ENCODE measurements at places on chromosomes 4 and X.

GRCh38 chr4:106986486-106986885, 49.6 kb downstream of the DKK2 start:
- no peak for DNase-seq

DNA sequence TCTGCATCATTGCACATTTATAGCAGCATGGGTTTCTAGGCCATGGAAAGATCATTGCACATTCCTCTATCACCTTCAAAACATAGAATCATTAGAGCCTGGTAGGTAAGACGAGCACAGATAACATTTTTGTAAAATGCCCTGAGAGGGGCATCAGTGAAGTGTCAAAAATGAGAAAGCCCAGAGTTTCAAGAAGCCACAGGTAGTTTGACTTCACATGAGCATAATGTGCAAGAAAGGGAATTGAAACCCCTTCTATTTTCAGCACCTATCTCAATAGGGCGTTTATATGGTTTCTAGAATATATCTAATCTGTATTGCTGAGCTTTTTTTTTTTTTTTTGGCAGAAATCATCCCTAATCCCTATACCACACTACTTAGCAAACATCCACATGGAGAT, 2441.7 kb downstream of the ARAP2 start:
- no peak for DNase-seq

- DNase-seq = no peak
Observed at GRCh38 chr4:94995684-94996394, 238.1 kb downstream of the BMPR1B start.

DNA sequence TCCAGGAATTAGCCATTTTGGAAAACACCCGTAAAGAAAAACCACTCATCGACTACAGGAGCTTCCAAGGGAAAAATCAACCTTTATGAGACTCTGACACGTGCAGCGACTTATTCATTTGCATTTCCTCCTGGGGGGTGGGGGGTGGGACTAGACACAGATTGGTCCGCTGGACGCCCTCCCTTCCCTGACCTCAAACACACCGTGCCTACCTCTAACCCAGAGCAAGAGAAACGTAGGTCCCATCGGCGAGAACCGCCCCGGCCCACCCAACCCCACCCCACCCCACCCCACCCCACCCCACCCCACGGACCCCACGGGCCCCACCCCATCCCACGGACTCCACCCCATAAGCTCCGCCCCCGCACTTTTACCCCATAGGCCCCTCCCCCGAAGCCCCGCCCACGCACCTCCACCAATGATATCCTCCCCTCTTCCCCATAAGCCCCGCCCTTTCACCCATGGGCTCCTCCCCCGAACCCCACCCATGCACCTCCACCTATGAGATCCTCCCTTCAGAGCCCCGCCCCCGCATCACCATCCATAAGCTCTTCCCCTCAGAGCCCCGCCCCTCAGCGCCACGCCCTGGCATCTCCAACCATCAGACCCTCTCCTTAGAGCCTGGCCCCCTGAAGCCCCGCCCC, 1.1 kb downstream of the GTPBP6 start:
- no peak for DNase-seq

- DNase-seq = no peak
Observed at GRCh38 chrX:20144491-20144890, 2.9 kb upstream of the EIF1AX start.

- no peak for DNase-seq
Observed at GRCh38 chrX:13933851-13934250, 95.8 kb downstream of the GEMIN8 start.

GRCh38 chr4:81789158-81789557, 317.5 kb upstream of the RASGEF1B start:
- DNase-seq = no peak

GRCh38 chr4:75878246-75878756, 24.0 kb downstream of the PPEF2 start:
- no peak for DNase-seq

GRCh38 chr4:174717828-174718227, 111.2 kb downstream of the GLRA3 start:
- no peak for DNase-seq

DNA sequence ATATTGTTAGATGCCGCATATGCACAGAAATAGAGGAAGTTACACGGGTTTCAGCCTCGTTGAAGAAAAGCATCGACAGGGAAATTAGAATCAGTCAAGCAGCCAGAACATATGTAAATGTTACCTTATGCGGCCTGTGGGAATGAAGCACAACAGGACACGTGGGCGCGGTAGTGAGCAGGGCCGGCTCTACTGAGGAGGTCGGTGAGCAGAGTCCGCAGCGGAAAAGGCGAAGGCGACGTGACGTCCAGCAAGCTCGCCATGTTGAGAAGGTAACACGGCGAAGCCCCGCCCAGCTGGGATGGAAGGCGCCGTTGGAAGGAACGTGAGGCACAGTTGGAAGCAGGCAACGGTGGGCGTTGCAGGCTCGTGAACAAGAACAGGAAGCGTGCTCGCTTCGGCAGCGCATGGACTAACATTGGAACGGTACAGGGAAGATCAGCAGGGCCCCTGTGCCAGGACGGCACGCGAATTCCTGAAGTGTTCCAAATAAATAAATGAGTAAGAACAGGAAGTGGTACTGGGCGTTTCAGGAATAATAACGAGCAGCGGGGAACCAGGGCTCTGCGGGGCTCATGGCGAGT, 54.6 kb downstream of the MTNR1A start:
- no peak for DNase-seq

DNA sequence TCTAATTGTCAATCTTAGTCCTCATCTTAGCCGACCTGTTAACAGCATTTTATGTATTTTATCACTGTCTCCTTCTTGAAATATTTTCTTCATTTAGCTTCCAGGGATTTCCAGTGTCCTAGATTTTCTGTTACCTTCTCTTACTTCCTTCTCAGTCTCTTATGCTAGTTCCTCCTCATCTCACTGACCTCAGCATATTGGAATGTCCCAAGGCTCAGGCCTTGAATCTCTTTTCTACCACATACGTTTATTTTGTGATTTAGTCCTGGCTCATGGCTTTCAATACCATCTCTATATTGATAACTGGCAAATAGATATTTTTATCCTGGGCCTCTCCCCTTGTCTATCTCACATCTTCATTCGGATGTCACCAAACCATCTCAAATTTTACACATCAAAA, 61.1 kb downstream of the IQCM start:
- no peak for DNase-seq

DNA sequence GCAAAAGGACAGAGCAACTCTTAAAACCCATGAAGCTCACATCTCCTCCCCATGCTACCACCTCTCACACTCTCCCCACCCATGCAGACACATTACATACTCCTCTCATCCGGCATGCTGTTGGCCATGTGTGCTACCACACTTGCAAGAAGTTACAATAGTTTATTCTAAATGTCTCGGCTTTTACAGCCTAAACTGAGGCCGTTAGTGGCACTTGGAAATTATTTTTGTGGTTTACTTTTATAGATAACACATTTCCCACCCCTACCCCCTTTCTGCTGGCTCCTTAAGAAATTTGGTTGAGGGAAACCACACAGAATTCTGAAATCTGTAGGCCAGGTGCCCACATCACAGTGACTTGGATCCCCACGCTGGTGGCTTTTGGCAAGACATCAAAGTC, 141.1 kb upstream of the HHIP start:
- no peak for DNase-seq

GRCh38 chr4:79421483-79421882, 13.5 kb upstream of the GK2 start:
- no peak for DNase-seq

DNA sequence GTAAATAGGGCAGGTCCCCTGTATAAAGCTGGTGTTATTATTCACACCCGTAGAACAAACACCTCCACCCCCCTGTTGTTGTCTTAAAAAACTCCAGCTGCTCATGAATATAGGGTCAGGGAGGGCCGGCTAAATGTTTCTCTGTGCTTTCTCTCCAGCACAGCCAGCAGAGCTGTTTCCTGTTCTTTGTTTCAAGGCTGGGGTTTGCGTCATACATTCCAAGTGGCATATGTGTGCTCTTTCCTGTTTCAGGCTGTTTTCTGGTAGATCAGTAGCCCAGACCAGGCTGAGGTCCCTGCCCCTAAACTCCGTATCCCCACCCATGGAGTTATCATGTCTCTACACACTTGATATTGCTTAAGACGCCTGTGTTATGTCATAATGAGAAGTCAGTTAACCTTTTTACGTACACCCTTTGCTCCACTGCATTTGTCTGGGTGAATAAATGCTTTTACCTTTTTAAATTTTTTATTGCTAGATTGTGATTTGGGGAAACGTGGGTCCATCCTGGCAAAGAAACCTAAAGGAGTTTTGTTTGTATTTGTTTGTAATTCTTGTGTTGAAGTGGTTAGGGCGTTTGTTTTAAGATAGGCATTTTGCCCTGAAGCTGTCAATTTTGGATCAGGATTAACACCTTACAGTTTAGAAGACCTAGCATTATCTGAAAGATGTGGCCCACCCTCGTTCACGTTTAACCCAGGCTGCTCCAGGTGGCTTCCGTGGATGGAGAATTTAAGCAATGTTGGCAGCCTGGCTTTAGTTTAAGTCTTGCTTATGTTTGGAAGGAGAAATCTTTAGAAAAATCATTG, 3.3 kb downstream of the KLF3 start:
- DNase-seq = peak; percentile 88

DNA sequence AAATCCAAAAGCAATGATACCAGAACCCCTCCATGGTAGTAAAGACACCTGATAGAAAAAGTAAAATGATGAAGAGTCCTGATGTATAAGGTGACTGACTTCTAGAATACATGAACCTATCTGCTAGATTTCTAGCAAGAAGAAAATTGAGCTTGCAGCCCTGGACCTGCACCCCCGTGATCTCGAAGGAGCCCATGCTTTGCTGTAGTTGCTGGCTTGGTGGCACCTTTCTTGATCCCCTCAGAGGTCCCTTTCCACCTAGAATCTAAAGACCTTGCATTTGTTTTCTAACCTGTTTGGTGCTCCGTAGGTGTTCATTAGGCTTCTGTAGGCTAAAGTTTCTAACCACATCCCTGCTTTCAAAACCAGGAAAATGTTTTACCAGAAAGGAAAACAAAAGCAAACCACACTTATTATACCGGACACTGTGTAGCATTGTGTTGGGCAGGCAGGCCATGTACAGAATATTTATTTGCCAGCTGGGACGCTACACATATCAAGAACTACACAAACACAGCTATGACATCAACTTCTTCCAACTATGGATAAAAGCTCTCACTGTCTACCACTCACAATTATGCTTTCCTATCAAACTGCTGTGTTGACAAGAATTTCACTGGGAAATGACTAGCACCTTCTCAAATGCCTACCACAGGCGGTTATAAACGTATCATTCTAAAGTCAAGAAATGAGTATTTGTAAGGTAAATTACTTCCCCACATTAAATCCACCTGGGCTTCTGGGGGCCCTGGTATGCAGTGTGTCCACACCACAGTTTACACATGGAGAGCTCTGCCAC, 316.2 kb downstream of the UNC5C start:
- DNase-seq = no peak
